Subcutaneous preadipocyte (primary cell): ENCODE measurements at places on chromosomes 2 and 18. TPM values are rescaled to one million over a fixed set of nuclear protein-coding genes. Genes with fewer than 3 reads are reported as not detected.

The IMMT gene
- total RNA-seq: 59.5 and 84.3 TPM in 2 replicates

The SLC11A1 gene
- under 0.01 and 0.20 TPM in 2 replicates for total RNA-seq

The SETBP1 gene
- 2.7 and 4.8 TPM in 2 replicates for total RNA-seq

The RESP18 gene
- not detected in 2 replicates for total RNA-seq

The SLC4A5 gene
- under 0.01 and 1.5 TPM in 2 replicates for total RNA-seq

The GCKR gene
- total RNA-seq: 0.73 TPM in 1 of 2 replicates, not detected in the other

The LIMS2 gene
- 0.37 and 0.78 TPM in 2 replicates for total RNA-seq

The LIPG gene
- total RNA-seq: 1.5 and 4.5 TPM in 2 replicates

The FASTKD1 gene
- 18.0 and 21.7 TPM in 2 replicates for total RNA-seq

The ALPG gene
- total RNA-seq: not detected in 2 replicates

The SCYGR4 gene
- not detected in 2 replicates for total RNA-seq

The LIPT1 gene
- 5.9 and 6.8 TPM in 2 replicates for total RNA-seq

The VWA3B gene
- total RNA-seq: not detected in 2 replicates

The NLRC4 gene
- total RNA-seq: not detected in 2 replicates

The STARD6 gene
- total RNA-seq: under 0.01 TPM in 1 of 2 replicates, not detected in the other

The MFSD6 gene
- 5.1 and 5.7 TPM in 2 replicates for total RNA-seq

The SRD5A2 gene
- total RNA-seq: under 0.01 TPM in 1 of 2 replicates, not detected in the other

The AMER3 gene
- total RNA-seq: not detected in 2 replicates

The SERPINB10 gene
- total RNA-seq: 0.20 TPM in 1 of 2 replicates, not detected in the other

The SLC39A6 gene
- total RNA-seq: 67.2 and 74.5 TPM in 2 replicates

The ZNF804A gene
- total RNA-seq: under 0.01 and 0.98 TPM in 2 replicates

The MGAT4A gene
- not detected in 2 replicates for total RNA-seq

The REG3G gene
- not detected in 2 replicates for total RNA-seq

The TMEM87B gene
- 25.7 and 33.4 TPM in 2 replicates for total RNA-seq

The MREG gene
- 1.8 and 2.7 TPM in 2 replicates for total RNA-seq

The RNF144A gene
- total RNA-seq: 6.8 and 14.0 TPM in 2 replicates

The BCL11A gene
- total RNA-seq: under 0.01 TPM in 1 of 2 replicates, not detected in the other

The SH2D6 gene
- total RNA-seq: under 0.01 TPM in 1 of 2 replicates, not detected in the other

The MAP3K19 gene
- not detected in 2 replicates for total RNA-seq

The NT5C1B gene
- not detected in 2 replicates for total RNA-seq

The COLEC12 gene
- total RNA-seq: 92.6 and 115 TPM in 2 replicates

The RGPD3 gene
- under 0.01 and 0.20 TPM in 2 replicates for total RNA-seq

The AOX1 gene
- 183 and 229 TPM in 2 replicates for total RNA-seq

The RNF152 gene
- 0.37 and 1.2 TPM in 2 replicates for total RNA-seq

The PLEK gene
- not detected in 2 replicates for total RNA-seq

The ABCG5 gene
- total RNA-seq: not detected in 2 replicates

The CYP27C1 gene
- total RNA-seq: under 0.01 TPM in 1 of 2 replicates, not detected in the other

The REG1B gene
- not detected in 2 replicates for total RNA-seq

The CD8B2 gene
- total RNA-seq: not detected in 2 replicates

The TSHZ1 gene
- total RNA-seq: 8.1 and 10.6 TPM in 2 replicates

The GALR1 gene
- under 0.01 TPM in 1 of 2 replicates, not detected in the other for total RNA-seq

The ANKRD39 gene
- 7.2 and 7.3 TPM in 2 replicates for total RNA-seq
